IMR-90 (cell line): ENCODE measurements at places on chromosomes 1 and 21.

GRCh38 chr21:37983336-37984095, 67.3 kb upstream of the KCNJ6 start:
- no peaks in the 10 kb centered on the region for H3K36me3 ChIP-seq
- DNase-seq = no peak
- H3K27me3 ChIP-seq = peaks cover 6% of the 10 kb centered on the region
- H3K27ac ChIP-seq = no peak overlapping the region
- no peak overlapping the region for H3K4me3 ChIP-seq
- H3K4me1 ChIP-seq = no peaks in the 10 kb centered on the region

DNA sequence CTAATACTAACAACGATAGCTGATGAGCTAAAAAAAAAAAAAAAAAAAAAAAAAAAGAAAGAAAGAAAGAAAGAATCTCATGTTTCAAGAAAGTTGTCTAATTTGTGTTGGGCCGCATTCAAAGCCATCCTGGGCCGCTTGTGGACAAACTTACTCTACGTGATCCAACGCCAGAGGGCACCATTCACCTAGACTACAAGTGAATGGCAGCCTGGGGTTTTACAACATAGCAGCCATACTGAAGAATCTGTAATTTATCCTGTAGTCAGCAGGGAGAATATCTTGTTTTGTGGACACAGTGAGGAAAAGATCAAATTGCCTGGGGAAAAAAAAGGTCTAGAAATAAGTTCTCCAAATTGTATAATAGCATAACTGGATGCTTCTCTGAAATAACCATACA, 47.0 kb downstream of the CYP2J2 start:
- H3K27ac ChIP-seq = no peak overlapping the region
- H3K36me3 ChIP-seq = no peaks in the 10 kb centered on the region
- no peaks in the 10 kb centered on the region for H3K4me1 ChIP-seq
- DNase-seq = peak; percentile 52

- H3K27ac ChIP-seq = no peak overlapping the region
- no peaks in the 10 kb centered on the region for H3K36me3 ChIP-seq
- H3K4me3 ChIP-seq = no peak overlapping the region
- no peak for DNase-seq
Observed at GRCh38 chr1:156840186-156840897, 18.6 kb downstream of the INSRR start.

GRCh38 chr1:145961425-145962156, 2.8 kb downstream of the ANKRD34A start:
- H3K36me3 ChIP-seq = no peaks in the 10 kb centered on the region
- peak overlapping the region; percentile 88; the same call in 1 of the 2 replicates for H3K27ac ChIP-seq
- H3K4me3 ChIP-seq = peak overlapping the region; percentile 91
- no peak for DNase-seq
- no peaks in the 10 kb centered on the region for H3K27me3 ChIP-seq

- H3K27ac ChIP-seq = no peak overlapping the region
- no peak for DNase-seq
- no peaks in the 10 kb centered on the region for H3K36me3 ChIP-seq
- H3K4me1 ChIP-seq = peaks cover 13% of the 10 kb centered on the region
- H3K4me3 ChIP-seq = no peak overlapping the region
Observed at GRCh38 chr1:43069461-43070050, 102.5 kb downstream of the EBNA1BP2 start.

- DNase-seq = no peak
- no peaks in the 10 kb centered on the region for H3K36me3 ChIP-seq
- H3K27ac ChIP-seq = no peak overlapping the region
- no peaks in the 10 kb centered on the region for H3K4me1 ChIP-seq
- no peak overlapping the region for H3K4me3 ChIP-seq
Observed at GRCh38 chr1:176791906-176792305, 328.9 kb downstream of the PAPPA2 start.

DNA sequence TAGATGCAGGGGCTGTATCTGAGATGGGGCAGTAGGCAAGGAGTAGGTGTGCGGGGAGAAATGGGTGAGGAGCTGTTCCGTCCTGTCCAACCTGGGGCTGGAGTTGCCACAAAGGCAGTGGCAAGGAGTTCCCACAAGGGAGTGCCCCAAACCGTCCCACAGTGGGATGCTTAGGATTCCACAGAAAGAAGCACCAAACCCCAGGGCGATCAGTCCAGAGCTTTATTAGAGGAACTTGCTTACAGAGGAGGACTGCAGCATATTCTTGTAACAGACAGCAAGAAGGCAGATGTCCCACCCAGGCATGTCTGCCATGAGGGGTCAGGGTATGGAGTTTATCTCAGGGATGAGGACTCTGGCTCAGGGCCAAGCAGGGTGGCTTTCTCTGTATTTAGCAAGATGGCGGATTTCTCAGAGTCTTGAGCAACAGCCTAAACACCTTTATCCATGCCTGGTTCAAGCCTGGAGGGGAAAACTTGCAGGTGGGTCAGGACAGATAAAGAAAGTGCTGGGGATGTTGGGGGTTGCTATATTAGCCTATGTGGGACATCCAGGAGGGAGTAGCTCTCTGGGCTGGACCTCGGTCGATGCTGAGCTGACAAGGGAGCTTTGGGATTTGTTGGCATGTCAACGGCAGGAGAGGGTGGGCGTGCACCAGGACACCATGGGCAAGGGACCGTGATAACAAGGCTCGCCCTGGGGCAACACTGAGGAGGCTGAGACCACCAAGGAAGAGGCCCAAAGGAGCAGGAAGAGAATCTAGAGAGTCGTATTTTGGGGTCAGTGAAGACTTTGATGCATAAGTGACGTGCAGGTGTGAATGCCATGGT, 32.8 kb downstream of the OBSCN start:
- peaks cover 46% of the 10 kb centered on the region for H3K36me3 ChIP-seq
- H3K27ac ChIP-seq = no peak overlapping the region
- no peaks in the 10 kb centered on the region for H3K4me1 ChIP-seq
- no peaks in the 10 kb centered on the region for H3K27me3 ChIP-seq
- H3K4me3 ChIP-seq = no peak overlapping the region

- H3K27ac ChIP-seq = no peak overlapping the region
- peak; percentile 54 for DNase-seq
- H3K27me3 ChIP-seq = no peaks in the 10 kb centered on the region
- no peak overlapping the region for H3K4me3 ChIP-seq
- H3K36me3 ChIP-seq = peaks cover 43% of the 10 kb centered on the region
Observed at GRCh38 chr1:202135221-202135721, 9.3 kb downstream of the ARL8A start.

DNA sequence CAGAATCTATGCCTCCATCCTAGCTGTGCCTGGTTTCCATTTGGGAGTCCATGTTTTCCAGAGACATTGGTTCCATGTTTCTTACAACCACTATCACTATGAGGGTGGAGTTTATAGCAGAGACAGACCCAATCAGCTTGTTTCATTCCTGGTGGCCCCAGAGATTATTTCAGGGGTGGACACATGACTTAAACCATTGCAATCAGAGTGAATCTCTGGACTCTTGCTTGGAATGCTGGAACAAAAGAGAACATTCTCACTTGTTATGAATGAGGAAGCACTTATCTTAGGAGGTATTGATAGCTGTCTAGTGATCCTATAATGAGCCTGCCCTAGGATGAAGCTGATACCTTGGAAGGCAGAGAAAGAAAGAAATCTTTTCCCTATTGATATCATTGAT, 250.3 kb downstream of the ATG4C start:
- H3K27ac ChIP-seq = no peak overlapping the region
- H3K27me3 ChIP-seq = no peaks in the 10 kb centered on the region
- DNase-seq = no peak
- H3K4me3 ChIP-seq = no peak overlapping the region
- H3K4me1 ChIP-seq = no peaks in the 10 kb centered on the region
- H3K36me3 ChIP-seq = no peaks in the 10 kb centered on the region

- DNase-seq = peak; percentile 8
- no peaks in the 10 kb centered on the region for H3K4me1 ChIP-seq
- H3K4me3 ChIP-seq = peak overlapping the region; percentile 53; the same call in 1 of the 2 replicates
- no peaks in the 10 kb centered on the region for H3K27me3 ChIP-seq
- no peaks in the 10 kb centered on the region for H3K36me3 ChIP-seq
Observed at GRCh38 chr1:81237473-81238089, 563.2 kb upstream of the ADGRL2 start.

DNA sequence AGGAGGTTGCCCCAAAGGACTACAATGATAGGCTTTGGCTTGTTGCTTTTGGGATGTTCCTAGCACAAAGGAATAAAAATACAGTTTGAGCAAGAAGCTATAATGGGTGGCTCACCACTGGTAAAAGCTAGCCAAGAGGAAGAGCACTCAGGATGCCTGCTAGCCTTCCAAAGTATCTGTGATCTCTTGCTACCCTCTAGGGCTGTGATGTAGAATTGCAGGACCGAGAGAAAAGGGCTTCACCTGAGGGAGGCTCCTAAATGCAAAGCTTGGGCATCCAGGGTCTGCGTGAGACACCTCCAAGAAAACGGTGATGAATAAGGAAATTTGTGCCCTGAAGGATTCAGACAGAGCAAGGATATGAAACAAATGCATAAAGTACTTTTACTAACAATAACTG, 17.7 kb downstream of the IVL start:
- no peaks in the 10 kb centered on the region for H3K4me1 ChIP-seq
- H3K27me3 ChIP-seq = no peaks in the 10 kb centered on the region
- peak; percentile 5 for DNase-seq

DNA sequence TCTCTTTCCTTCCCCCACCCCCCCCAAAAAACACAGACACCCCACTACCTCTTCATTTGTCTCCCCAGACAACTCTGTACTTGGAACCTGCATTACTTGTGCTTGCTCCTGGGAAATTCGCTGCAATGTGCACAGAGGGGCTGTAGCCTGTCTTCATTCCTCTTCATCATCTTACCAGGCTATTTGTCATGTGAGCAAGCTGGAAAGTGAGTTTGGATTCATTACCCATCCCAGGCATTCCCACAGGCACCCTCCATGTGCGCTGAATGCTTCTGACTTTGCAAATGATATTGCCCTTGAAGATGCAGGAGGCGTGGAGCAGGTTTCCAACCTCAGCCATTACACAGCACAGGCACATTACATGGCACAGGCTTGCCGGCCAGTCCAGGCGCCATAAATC, 494.9 kb downstream of the KIF26B start:
- peaks cover 8% of the 10 kb centered on the region for H3K36me3 ChIP-seq
- DNase-seq = no peak
- no peaks in the 10 kb centered on the region for H3K27me3 ChIP-seq
- H3K4me3 ChIP-seq = no peak overlapping the region

DNA sequence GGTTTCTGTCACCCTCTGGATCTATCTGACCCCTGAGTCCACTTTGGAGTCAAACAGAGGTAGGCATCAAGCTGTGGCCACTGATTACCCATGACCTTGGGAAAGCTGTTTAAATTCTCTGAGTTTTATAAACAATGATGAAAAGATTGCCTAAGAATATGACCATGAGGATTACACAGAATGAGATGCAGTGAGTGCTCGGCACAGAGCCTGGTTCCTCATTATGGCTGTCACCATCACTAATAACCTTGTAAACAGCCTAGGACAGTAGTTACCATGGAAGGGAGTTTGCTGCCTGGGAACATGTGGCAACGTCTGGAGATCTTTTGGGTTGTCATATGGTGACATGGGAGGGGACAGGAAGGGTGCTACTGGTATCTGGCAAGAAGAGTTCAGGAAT, 248.3 kb upstream of the KAZN start:
- H3K27ac ChIP-seq = no peak overlapping the region
- no peaks in the 10 kb centered on the region for H3K4me1 ChIP-seq
- H3K36me3 ChIP-seq = no peaks in the 10 kb centered on the region
- no peak for DNase-seq
- H3K27me3 ChIP-seq = no peaks in the 10 kb centered on the region

DNA sequence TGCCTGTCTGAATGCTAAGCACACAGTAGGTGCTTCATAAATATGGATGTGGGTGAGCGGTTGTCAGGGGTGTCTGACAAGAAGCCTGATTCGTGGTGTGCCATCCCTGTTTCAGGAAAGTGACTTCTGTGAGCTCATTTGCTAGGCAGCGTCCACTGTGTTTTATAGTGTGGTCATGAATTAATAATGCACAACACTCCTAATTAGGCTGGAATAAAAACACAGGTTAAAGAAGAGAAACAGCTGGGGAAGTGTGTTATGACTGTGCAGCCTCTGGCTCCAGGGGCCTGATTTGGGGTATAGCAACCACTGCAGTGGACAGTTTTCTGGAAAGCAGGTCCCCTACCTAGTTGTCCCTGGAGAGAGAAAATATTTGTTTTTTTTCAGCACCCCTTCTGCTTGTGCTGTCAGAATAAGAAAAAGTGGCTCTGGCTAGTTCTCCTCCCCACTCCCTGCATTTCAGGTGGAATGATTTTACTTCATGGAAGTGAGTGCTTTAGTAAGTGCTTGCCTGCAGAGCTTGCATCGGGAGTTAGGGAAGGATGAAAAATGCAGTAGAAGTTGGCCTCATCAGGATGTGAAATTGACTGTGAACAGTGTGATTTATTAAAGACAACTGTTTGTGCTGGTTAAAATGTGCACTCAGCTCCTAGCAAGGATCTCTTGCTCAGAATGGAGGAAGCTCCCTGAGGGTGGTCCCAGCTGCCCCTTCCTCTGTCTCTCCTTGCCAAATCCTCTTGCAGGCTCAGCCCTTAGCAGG, 333.8 kb downstream of the HHAT start:
- H3K4me3 ChIP-seq = no peak overlapping the region
- no peaks in the 10 kb centered on the region for H3K4me1 ChIP-seq
- H3K27ac ChIP-seq = no peak overlapping the region
- no peak for DNase-seq
- H3K27me3 ChIP-seq = no peaks in the 10 kb centered on the region
- no peaks in the 10 kb centered on the region for H3K36me3 ChIP-seq

GRCh38 chr1:115123116-115123515, 33.8 kb upstream of the TSPAN2 start:
- no peaks in the 10 kb centered on the region; the same call in 1 of the 2 replicates for H3K27me3 ChIP-seq
- H3K27ac ChIP-seq = no peak overlapping the region
- H3K36me3 ChIP-seq = no peaks in the 10 kb centered on the region
- no peaks in the 10 kb centered on the region for H3K4me1 ChIP-seq
- H3K4me3 ChIP-seq = no peak overlapping the region

DNA sequence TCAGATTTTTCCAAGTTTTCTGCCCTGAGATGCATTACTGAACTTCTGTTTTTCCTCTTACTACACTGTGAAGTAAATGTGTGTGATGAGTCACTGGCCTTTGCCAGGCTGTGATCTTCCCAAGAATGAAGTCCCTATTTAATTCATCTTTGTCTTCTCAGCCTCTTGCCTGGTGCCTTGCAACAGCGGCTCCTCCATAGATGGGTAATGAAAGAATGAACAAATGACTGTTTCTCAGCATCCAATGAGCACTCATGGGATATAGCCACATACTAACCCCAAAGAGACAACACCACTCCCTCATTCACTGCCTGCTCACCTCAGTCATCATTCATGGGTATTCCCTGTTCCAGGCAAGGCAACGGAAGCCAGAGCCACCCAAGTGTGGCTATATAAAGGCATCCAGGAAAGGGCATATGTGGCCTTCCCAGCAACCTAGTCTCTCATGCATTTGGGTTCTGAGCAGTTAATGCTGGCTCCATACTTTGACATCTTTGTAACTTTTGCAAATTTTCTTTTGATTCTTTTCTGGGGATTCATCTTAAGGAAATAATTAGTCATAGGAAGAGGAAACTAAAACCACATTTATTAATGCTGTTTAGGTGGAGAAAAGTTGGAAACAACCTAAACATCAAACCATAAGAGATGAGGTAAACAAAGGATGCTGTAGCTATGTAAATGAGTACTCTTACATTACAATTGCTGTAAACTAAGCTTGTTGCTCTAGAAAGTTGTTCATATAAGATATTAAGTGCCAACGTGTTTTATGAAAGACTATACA, 71.9 kb downstream of the HIVEP3 start:
- H3K4me1 ChIP-seq = peaks cover 11% of the 10 kb centered on the region
- H3K36me3 ChIP-seq = no peaks in the 10 kb centered on the region
- no peak overlapping the region for H3K4me3 ChIP-seq
- H3K27me3 ChIP-seq = no peaks in the 10 kb centered on the region
- no peak overlapping the region for H3K27ac ChIP-seq
